ENCODE measurements at places on chromosomes 3 and 15.

DNA sequence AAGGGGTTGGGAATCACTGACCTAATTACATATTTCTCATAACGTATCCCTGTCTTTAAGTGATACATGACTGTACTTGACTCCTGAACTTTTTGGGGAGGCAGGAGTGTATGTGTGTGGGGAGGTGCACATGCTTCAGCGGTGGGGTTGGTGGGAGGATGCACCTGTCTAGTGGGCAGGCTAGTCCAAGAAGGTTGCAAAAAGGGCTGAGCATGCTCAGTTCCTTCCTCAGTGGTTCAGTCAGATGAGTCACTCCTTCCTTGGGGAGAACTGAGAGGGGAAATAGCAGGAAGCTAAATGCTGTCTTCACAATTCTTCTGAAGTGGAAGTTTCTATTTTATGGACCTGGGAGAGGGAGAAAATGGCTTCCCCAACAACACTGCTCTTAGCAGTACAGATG lies 24.6 kb upstream of the AP4E1 start:
- peak; percentile 80 for DNase-seq

GRCh38 chr3:8867646-8868045 lies 95.6 kb downstream of the RAD18 start:
- no peak for DNase-seq

GRCh38 chr15:37973856-37974255 lies 39.4 kb downstream of the TMCO5A start:
- no peak for DNase-seq

- DNase-seq, result no peak
Measured at GRCh38 chr15:98071786-98072185, 111.3 kb downstream of the ARRDC4 start.

DNA sequence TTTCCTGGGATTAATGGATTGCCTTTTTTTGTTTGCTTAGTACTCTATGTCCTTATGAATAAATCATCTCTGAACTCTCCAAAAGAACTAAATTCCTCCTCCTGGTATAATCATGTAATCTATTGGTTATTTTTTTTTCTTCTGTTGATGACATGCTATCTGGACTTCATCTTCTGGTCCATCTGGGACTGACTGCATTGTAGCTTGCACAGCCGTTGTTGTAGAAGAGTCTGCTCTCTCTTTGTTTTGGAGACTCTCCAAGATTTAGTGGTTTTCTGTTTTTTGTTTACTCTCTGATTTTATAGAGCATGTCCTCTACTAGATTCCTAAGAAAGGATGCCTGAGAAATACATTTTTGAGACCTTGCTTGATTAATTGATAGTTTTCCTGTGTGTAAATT lies 19.1 kb downstream of the IREB2 start:
- DNase-seq, result no peak

DNA sequence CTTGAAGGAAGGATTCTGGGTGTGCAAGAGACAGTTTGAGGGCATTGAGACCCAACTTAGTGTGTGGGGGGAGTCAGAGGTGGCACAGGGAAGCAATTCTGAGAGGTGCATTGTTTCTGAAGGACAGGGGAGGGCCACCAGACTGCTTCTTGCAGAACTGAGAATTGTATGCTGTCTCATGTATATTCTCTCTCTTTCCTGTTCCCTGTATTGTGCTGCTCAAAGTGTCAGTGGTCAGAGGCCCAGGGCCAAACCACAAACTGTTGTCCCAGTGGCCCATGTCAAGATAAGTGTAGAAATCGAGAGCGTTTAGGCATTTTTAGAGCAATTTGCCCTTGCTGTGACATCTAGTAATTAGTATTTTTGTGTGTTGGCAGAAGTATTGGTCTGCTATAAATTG lies 567.1 kb downstream of the EDEM1 start:
- DNase-seq, result no peak

DNA sequence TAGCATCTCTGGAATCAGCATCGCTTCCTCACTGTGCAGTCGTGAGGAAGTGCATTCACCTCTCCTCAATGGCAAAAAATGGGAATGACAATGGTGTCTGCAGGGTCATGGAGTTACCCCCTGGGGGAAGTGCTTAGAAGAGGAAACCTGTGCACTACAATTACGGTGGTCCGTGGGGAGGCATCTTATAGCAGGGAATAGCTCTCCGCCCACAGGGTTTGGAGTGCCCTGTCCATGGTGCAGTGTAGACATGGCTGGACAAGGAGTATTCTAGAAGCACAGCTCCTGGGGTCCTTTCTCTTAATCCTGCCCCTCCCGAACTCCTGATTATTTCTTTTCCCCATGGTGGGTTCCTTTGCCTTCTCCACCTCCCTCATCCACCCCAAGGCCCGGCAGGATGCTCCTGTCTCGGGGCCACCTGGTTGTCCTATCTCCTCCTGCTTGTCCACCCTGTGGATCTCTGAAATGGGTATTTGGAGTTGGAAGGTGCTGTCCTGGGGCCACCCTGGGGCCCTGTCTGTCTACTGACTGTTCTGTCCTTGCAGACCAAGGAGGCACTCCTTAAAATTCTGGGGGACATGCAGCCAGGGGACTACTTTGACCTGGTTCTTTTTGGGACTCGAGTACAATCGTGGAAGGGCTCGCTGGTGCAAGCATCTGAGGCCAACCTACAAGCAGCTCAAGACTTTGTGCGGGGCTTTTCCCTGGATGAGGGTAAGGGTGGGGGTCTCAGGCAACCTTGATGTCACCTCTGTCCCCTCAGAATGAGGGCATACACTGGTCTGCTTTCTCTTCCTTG lies 5.2 kb downstream of the ITIH1 start:
- DNase-seq, result no peak

GRCh38 chr3:112755845-112756613 lies 90.6 kb downstream of the CD200R1L start:
- no peak for DNase-seq

DNA sequence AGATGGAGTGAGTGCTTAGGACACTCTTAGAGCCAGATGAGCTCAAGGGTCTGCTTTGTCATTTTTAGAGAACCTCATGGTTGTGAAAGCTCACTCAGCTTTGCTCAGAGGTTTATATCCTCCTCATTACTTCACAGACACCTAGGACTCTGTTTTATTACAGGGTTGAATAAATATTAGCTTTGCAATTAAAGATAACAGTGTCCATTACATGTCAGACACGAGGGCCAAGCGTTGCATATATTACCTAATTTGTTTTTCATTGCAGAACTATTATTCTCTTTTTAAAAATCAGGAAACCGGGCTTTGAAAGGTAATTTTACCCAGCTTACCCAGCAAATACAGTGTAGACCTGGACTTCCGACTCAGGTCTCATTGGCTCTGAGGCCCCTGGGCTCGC lies 16.1 kb downstream of the MAP6D1 start:
- no peak for DNase-seq

DNA sequence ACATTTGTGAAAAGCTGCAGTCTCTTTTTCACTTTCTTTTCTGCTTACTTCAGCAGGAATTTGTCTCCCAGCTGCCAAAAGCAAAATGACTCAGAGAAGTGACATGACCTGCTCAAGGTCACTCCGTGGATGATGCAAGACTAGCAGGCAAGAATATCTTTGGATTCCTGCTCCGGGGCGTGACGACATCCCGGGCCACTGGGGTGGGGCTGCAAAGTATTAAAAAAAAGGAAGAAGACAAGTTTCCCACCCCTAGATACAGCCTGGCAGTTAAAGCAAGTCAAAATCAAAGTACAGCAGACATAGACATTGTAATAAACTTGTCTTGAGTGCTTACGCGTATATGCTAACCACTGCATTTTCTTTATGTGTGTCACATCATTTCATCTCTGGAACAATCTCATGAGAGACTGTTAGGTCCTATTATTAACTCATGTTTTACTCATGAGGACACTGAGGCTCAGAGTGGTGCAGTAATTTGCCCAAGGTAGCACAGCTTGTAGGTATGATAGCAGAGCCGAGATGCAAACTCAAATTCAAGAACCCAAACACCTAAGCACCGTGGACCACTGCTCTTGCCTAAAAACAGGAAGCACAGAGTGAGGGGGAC lies 485.2 kb upstream of the PROK2 start:
- DNase-seq, result peak; percentile 66

DNA sequence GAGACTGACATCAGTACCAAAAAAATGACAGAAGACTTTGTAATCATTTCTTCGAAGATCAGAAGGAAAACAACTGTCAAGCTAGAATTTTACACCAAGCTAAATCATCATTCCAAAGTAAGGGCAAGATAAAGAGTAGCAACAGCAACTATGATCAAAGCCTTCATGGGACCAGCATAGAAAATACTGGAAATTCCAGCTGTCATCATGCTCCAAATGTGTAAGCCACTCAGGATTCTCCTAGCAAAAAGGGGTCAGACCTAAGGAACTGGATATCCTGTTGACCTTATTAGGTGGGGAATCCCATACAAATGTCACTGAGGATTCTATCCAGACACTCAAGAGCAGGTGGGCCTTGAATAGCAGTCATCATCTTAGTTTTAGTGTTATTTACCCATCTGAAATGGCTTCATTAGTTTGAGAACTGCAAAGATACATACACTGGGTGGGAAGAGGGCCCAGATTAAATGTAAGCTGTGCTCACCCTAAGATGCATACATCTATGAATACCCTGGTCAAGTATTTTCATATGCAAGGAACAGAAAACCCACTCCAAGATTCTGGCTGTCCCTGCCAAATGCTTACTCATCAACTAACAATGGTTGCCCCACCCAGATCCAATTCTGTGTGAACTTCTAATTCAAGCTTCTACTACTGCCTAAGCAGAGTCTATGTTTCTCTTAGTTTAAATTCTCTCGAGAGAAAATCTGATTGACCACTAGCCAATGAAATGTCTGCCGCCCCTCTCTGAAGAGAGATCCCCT lies 33.5 kb downstream of the CLDN18 start:
- DNase-seq, result no peak

GRCh38 chr15:31364301-31365031 lies 37.8 kb downstream of the KLF13 start:
- DNase-seq, result no peak

- no peak for DNase-seq
Measured at GRCh38 chr15:33135355-33135781, 59.1 kb downstream of the FMN1 start.

- DNase-seq, result no peak
Measured at GRCh38 chr3:54557538-54558428, 370.1 kb downstream of the LRTM1 start.

DNA sequence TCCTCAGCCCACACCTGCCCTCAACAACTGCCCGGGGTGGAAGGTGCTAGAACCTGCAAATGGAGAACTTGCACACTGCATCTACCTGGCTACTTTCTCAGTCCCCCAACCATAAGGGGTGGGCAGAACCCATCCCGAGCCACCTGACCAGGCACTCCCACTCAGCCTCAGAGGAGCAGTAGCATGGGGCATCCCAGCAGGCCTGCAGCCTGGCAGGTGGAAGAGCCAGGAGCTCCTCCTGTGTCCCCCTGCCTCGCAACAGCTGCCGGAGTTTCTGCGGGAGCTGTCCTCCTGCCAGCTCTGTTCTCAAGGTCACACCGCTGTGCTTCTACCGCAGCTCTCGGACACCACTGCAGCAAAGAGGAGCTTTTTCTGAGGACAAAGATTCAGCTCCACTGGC lies 27.5 kb downstream of the RAB6B start:
- DNase-seq, result no peak

DNA sequence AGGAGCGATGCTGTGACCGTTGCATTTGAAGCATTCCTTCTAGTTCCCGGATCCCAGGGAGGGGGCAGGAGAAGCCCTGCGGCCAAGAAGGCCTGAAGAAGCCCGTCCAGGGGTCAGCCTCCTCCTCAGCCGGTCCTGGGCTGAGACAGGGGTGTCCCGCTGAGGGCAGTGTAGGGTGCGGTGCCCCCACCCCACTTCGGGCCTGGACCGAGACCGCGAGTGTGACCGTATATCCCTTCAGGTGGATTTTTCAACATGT lies 2.8 kb downstream of the OCA2 start:
- no peak for DNase-seq

- DNase-seq, result no peak
Measured at GRCh38 chr3:81602781-81603180, 158.7 kb downstream of the GBE1 start.

GRCh38 chr15:57085267-57085666 lies 166.8 kb downstream of the TCF12 start:
- no peak for DNase-seq

GRCh38 chr3:76311941-76312340 lies 526.6 kb upstream of the ZNF717 start:
- DNase-seq, result no peak

DNA sequence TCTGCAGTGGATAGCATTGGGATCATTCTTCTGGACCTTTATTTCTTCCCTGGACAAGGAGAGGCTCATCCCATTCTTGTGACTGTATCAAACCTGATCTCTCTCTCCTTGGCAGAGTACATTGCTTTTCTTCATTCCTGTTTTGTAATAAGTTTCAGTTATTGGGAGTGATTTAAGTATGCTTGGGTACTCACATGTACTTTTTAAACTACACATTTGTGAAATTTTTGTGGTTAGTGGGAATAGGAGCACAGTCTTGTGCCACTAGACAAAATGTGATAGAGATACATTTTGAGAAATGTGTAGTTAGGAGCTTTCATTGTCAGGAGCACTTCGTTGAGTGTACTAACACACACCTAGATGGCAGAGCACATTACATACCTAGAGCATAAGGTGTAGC lies 262.6 kb downstream of the C3orf38 start:
- DNase-seq, result no peak

DNA sequence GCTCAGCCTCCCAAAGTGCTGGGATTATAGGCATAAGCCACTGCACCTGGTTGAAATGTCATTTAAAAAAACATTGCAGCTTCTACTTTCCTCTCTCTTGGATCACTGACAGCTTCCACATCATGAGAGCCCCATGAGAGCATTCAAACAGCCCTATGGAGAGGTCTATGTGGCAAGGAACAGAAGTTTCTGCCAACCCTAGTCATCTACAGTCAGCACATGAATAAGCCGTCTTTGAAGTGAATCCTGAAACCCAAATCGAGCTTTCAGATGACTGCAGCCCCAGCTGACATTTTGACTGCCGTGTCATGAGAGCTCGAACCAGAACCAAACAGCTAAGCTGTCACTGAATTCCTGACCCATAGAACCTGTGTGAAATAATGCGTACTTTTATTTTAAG lies 39.8 kb downstream of the CD200R1L start:
- DNase-seq, result no peak

GRCh38 chr3:197353001-197353866 lies 54.8 kb upstream of the DLG1 start:
- no peak for DNase-seq

DNA sequence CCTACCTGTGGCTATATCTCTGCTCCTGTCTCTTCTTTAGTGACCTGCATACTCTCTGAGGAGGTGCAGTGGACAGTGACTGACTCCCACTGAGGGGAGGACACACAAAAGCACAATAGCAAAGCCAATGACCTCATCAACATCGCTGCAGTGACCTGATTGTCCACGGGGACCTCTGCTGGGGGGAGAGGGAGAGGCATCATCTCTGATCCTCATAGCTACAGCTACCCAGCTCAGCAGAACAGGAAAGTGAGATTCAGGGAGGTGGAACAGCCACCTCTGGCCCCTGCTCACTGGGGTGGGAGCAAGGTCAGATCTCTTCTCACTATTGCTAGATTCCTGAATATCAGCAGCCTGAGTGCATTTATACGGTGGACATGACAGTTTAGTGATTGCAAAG lies 179.2 kb downstream of the ATP10A start:
- DNase-seq, result no peak

Measured in activated CD4-positive, alpha-beta T cell treated with anti-CD3 and anti-CD28 coated beads, Interleukin-10, Interleukin-2, amounts not matched to agents 100 ng/mL and 50 ng/mL, durations not matched to agents 16 hours and 8 hours (primary cell).